ENCODE measurements at places on chromosomes 1 and 21. TPM values are rescaled to one million over a fixed set of nuclear protein-coding genes. Genes with fewer than 3 reads are reported as not detected.
A peak's percentile ranks its signal among the peaks of the same experiment; 100 is the strongest.

The MCOLN2 gene
- total RNA-seq, result under 0.01 TPM

DNA sequence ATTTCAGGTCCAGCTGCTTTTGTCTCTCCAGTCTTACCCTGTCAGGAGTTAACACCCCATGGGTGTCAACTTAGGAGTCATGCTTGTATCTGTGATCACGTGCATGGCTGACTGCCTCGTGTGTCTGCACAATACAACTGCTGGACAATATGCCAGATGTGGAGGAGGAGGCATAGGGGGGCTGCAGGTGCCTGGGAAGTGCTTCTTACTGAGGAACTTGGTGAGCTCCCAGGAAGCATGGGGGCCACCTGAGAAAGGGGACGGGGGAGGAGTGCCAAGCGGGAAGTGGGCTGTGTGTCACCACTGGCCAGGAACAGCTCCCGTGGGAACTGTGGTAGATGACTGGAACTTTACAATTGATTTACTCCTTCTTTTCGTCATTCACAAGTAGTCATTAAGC, 9.5 kb downstream of the RHEX start:
- no peak for DNase-seq

- no peak for DNase-seq
These were observed 45.2 kb downstream of the PTPRU start for GRCh38 chr1:29281571-29281970.

The MAST2 gene
- 78.3 TPM for total RNA-seq

- no peak for DNase-seq
These were observed 265.8 kb downstream of the CAMTA1 start for GRCh38 chr1:7050751-7051665.

DNA sequence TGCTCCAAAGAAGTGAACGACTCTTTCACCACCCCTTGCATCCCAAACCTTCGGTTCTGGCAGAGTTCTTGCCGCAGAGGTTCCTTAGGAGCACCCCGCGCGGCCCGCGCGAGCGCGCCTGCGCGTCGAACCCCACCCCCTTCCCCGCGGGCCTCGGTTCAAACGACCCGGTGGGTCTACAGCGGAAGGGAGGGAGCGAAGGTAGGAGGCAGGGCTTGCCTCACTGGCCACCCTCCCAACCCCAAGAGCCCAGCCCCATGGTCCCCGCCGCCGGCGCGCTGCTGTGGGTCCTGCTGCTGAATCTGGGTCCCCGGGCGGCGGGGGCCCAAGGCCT, at the start of gene C1orf56:
C1orf56 (plus strand) TSS at position 161 of the 334 bp plus-strand sequence; CDS start at position 258, 97 bp downstream.
- DNase-seq, result peak; percentile 92

The TSHB gene
- not detected for total RNA-seq

GRCh38 chr1:208133355-208133754, 110.8 kb downstream of the PLXNA2 start:
- DNase-seq, result no peak

The BTBD19 gene
- 4.2 TPM for total RNA-seq

DNA sequence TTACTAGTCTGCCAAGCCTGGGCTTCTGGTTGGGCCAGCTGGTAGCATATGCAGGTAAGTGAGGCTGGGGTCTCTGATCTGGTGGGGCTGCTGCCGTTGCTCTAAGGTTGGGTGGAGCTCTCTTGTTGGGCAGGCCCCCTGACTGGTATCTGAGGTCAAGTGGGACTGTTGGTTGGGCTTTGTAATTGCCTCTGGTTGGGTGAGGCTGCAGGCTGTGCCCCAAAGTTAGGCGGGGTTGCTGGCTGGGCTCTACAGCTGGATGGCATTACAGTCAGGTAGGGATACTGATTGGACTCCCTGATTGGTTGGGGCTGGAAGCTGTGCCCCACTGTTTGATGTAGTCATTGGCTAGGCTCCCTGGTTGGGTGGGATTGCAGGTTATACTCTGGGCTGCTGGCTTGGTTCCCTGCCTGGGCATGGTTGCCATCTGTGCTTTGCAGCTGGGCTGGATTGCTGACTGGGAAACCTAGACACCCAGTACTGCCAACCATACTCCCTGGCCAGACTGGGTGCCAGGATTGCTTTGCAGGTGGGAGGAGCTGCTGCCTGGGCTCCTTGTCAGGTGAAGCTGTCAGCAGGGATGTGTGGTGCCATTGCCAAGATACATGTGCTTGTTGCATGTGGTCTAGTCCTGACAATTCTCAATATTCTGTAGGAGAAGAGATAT, 130.5 kb downstream of the RABGAP1L start:
- DNase-seq, result no peak

The PDPN gene
- total RNA-seq, result 11.6 TPM

DNA sequence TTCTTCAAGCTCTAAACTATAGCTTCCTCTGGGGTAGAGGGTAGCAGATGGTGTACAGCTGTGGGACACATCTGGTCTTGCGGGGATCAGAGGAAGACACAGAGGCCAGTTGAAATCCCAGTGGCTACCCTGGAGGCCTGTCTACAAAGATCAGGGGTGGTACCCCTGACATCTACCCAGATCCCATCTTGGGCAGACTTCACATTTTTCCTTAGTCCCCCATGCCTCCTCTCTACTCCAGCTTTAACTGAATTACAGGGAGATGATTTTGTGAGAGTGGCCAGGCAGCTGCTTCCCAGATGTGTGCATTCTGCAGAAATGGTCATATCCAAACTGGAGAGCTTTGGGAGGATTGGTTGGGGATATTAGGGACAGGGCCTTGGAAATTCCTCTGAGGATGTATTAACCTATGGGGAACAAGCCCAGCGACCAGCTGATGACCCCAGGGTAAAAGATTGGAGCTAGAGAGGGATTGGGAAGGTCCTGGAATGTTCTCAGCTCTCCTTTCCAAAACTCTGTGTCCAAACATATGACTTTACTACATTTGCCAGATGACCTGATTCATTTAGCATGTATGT, 9.6 kb upstream of the CD34 start:
- peak; percentile 62 for DNase-seq

DNA sequence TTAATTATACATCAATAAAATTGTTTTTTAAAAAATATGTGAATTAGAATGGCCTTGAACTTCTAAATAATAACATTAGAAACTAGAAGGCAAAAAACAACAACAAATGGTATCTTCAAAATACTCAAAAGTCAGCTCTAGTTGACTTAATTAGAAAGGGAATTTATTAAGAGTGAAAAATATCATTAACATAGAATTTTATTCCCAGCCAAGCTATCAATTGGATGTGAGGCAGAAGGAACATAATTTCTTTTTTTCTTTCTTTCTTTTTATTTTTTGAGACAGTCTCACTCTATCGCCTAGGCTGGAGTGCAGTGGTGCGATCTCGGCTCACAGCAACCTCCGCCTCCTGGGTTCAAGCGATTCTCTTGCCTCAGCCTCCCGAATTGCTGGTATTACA, 51.2 kb upstream of the CAPZB start:
- no peak for DNase-seq

The NPR1 gene
- total RNA-seq, result 47.2 TPM

DNA sequence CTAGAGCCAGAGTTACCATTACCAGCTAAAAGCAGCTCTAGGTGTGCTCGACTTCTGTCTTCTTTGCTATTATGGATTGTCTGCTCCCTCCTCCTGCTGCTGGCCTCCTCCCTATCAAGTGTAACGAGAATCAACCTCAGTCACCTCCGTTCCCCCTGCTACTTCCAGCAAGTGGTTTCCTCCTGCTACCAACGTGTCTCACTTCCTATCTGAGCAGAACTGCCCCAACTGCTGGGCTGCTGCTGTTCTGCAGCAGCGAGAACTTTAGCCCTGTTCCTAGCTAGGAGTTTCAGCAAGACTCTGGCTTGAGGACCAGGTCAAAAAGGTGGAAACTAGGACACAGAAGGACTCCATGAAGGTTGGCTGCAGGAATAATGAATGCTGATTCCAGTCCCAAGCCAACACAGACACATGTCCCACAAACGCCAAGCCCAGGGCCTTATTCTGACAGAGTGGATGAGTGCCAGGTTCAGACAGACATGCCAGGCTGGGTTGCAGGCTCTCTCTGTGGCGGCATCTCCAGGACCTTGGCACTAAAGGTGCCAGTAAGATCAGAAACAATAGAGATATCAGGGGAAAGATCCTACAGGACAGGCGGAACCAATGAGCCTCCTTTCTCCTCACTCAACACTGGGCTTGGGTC, 46.9 kb downstream of the CD34 start:
- DNase-seq, result no peak

GRCh38 chr1:26189751-26190275, 589 bp upstream of the CATSPER4 start:
- no peak for DNase-seq

DNA sequence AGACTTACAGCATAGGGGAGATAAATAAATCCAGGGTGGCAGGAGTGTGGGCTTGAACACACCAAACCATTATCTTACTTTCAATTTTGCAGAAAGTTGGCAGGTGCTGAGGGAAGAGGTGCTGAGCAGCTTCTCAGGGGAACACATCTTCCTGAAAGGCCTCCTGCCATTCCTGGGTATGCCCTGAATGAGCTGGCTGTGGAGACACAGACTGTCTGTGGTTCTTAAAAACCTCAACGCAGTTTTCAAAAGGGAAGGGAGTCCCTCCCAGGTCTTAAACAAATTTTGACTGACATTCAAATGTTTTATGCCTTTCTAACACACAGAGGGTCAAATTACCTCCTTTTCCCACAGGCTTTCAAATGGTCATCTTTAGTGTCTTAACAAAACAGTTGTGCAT, 166.9 kb downstream of the TNFSF18 start:
- no peak for DNase-seq

DNA sequence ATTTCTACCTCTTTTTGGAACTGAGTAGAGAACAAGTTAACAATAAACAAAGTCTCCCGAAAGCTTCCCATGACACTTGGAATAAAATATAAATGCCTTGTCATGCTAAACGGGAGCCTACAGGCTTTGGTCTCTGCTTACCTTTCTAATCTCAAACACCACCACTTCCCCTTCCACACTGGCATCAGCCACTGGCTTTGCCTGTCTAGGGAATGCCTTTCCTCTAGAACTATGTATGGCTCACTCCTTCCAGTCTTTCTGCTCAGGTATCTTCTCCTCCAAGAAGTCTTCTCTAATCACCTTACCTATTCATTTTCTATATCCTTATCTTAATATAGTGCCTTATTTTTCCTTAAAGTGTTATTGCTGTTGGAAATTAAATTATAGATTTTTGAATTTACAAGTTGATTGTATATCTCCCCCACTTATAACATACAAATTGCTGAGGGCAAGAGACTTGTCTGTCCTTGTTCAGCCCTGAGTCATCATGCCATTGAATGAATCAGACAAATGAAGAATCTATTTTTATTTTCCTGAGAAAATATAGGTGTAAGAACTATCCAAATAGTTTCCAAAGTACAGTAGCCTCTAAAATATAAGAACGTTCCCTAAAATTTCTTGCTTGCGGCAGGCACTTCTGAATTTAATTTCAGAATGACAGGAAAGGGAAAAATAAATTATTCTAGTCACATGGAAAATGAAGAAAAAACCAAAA, 119.2 kb downstream of the TM2D1 start:
- peak; percentile 7 for DNase-seq

- no peak for DNase-seq
These were observed 101.3 kb upstream of the ARTN start for GRCh38 chr1:43832255-43832654.

- DNase-seq, result no peak
These were observed 1.6 kb downstream of the IFI44 start for GRCh38 chr1:78651241-78651640.

The RAB25 gene
- not detected for total RNA-seq

The DPT gene
- total RNA-seq, result 190 TPM

- DNase-seq, result no peak
These were observed 297.0 kb upstream of the SNX7 start for GRCh38 chr1:98364544-98364943.

DNA sequence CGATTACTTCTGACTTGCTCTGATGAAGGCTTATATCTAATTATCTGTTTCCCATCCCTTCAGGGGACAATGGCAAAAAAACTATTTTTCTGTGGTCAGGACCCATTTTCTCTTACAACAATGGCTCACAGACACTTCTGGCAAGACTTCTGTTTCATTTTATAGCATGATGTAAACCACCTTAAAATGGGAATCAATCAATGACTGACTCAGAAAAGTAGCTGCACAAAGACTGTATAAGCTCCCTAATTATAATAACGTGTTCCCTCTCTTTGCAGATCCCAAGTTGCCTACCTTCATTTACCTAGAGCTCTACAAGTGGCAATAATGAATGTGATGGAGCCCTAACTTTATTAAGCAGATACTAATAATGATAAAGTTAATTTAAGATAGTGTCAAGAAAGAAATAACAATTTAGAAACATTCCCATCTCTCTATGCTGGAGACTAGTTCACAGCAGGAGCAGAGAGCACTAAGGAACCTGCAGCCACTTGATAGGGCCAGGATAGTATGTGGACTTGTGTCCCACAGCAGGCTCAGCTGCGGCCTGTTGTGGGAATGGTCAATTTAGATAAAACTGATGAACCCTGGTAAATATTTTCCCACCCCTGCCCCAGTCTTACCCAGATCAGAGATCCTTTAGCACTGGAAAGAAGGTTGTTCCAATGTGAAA, 538 bp downstream of the GBP2 start:
- DNase-seq, result no peak

DNA sequence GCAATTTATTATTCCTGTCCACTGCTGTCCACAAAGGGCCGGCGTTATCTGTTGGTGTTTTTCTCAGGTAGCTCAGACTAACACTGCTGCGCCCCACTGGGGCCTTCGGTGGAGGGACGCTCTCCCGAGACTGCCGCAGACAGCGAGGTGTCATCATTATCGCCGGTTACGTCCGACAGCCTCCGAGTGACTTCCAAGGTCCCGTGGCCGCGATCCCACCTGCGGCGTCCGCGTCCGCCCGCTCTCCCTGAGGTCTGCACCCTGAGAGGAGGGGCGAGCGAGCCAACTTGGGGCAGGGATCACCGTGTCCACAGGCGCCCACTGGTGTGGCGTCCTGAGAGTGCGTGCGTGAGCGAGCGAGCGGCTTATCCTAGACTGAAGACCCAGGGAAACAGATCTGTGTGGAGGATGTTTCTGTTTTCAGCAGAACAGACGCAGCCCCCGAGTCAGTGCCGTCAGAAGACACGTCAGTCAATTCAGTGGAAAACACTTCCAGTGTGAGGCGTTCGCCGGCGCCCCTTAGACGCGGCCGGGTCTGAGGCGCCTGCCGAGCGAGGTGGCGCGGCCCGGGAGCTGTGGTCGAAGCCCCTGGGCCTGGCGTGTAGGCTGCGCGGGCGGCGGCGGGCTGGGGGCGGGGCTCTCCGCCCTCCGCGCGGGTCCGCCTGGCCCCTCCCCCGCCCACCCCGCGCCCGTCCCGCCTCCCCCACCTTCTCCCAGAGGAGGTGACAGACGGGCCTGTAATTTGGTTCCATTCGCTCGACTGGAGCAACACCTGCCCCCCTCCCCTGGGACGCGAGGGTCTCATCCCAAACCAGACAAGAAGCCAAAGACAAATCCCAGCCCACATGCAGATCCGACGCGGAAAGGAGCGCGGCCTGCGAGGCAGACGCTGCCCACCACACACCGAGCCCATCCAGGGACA, 12.6 kb downstream of the NHLH2 start:
- DNase-seq, result no peak

- DNase-seq, result peak; percentile 94
These were observed 4.9 kb downstream of the PLEKHG5 start for GRCh38 chr1:6486433-6487011.

Measured in esophagus muscularis mucosa (tissue), 4 donors.